Endodermal cell (in vitro differentiated cells): ENCODE measurements at places on chromosomes 13 and 19. TPM values are rescaled to one million over a fixed set of nuclear protein-coding genes. Genes with fewer than 3 reads are reported as not detected.

DNA sequence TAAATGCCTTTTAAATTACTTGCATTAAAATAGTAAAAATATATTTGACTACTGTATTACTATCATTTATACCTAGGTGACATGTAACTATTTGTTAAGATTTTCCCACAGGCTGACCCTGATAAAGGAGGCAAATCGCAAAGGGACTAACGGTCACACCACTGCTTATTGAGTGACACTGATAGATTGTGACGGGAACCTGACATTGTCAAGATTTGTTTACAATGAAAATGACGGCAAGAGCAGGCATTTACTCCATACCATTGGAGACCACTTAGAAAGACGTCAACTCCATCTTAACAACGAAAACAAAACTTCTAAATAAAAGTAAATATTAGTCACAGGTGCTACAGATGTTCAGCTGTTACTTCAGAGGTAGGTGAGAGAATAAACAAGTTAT lies 289.0 kb downstream of the DACH1 start:
- no peak for DNase-seq

DNA sequence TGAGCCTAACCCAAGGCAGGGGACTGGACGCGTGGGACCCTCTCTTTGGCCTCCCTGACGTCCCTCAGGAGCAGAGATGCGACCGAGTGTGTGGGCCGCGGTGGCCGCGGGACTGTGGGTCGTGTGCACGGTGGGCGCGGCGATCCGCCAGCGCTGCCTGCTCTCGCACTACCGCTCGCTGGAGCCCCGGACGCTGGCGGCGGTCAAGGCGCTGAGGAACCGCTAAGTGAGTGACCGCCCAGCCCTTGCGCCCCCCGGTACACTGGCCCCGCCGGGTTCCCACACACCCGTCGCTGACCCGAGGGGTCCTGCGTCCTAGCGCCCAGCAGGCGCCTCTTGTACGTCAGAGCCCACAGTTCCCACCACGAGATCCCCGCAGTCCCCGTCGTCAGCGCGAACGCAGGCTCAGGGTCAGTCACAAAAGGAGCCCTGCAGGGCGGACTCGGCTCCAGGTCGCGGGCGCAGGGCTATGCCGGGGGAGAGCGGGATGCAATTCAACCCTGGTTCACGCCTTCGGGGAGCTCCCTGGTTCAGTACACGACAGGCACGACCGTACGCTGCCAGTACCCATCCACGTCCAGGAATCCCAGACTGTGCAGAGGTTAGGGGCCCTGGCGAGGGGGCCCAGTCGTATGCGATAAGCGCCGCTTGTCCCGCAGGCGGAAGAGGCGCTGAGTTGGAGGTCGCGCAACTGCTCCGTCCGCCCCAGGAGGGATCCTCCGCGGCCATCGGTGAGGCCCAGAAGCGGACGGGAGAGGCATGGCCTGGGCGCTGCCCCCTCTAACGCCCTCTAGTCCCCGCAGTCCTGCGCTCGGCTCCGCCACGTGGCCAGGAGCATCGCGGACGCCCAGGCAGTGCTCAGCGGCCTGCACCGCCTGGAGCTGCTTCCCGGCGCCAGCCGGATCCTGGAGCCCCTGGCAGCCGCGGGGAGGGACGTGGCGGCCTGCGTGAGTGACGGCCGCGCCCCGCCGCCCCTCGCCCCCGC lies 3.6 kb upstream of the IFNL2 start:
- DNase-seq = peak; percentile 81

DNA sequence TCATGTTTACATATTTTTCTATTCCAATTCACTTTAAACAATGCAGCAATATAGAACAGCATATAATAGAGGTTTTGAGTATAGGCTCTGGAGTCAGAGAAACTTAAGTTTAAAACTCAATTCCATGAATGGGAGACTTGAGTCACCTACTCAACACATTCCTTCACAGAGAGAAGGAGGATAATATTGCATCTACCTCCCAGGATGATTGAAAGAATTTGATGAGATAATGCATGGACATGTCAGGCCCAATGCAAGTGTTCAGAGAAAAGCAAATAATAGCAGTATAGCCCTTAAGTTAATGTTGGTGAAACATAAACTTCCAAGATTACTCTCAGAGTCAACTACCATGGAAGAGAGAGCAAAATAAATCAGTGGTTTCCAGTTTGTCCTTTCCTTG lies 170.2 kb downstream of the DCLK1 start:
- DNase-seq = no peak

DNA sequence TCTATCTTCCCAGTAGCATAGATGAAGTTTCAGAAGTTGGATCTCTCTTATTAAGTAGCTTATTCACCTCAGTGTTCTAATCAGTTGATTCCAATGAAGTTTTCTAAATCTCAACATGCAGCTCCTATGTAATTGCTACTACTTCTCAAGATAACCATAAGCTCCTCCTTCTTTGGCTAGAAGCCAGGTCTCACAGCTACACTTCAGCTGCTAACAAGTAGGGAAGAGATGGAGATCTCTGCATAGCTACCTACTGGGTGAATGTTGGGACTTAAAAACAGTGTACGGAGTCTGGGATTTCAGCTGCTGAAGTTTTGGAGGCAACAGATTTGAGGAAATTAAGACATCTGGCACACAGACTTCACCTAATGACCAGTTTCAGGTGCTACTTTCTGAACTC lies 661.0 kb downstream of the SLITRK1 start:
- no peak for DNase-seq

DNA sequence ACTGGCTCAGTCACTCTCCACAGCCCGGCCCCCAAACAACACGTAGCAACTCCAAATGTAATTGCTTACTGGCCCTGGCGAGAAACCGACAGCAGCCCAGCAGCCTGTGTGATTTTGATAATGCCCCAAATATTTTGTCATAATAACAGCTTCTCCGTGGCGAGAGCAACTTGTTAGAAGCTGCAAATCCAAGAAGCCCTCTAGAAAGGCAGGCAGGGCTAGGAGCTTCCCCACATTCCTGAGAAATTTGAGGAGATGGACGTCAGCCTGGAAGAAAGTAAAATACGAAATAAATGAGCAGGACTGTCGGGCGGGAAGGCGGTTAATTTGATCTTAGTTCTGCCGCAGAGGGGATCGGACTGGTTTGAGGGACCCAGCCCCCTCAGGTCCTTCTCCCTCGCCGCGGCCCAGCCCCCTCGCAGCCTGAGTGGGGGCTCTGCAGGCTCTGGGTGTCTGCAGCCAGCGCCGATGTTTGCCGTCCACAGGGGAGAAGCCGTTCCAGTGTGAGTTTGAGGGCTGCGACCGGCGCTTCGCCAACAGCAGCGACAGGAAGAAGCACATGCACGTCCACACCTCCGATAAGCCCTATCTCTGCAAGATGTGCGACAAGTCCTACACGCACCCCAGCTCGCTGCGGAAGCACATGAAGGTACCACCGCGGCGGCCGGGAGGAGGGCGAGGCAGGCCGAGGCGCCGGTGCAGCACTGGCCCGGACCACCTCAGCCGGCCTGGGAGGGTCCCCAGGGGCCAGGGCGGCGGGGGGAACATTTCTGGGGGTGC lies 3.1 kb downstream of the ZIC2 start:
- peak; percentile 73 for DNase-seq

DNA sequence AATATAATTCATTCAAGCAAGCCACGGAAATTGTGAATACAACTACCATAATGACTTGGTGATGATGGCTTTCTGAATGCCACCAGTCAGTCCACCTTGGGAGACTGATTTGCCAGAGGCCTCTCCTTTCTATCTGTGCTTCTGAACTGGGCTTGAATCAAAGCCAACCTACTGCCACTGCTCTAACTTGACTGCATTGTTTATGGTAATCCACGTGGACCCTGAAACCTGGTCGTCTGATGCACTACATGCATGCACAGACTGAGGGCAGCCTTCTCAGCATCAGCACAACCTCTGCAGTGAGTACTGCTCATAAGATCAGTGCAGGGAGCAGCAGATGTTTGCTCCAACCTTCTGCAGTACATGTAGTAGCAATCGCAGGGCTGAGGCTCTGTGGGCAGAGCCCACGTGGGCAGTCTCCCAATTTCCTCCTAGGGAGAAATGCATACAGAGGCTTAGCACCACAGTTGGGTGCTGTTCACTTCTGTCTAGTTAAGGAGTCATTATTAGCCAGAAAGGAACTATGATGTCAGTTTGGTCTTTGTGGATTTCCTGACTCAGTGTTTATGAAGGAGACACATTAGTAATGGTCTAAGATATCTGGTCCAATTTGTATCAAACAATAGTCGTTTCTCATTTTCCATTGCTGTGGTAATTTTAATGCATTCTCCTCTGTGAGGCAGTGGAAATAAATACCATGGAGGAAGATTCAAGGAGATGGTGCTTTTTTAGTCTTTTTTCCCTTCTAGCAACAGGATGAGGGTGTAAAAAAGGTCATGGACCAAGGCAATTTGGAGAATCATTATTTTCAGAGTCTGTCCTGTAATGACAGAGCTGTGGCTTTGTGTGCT lies 82.5 kb downstream of the AKAP11 start:
- DNase-seq = no peak

The PTPRS gene
- total RNA-seq = 248 and 249 TPM in 2 replicates

DNA sequence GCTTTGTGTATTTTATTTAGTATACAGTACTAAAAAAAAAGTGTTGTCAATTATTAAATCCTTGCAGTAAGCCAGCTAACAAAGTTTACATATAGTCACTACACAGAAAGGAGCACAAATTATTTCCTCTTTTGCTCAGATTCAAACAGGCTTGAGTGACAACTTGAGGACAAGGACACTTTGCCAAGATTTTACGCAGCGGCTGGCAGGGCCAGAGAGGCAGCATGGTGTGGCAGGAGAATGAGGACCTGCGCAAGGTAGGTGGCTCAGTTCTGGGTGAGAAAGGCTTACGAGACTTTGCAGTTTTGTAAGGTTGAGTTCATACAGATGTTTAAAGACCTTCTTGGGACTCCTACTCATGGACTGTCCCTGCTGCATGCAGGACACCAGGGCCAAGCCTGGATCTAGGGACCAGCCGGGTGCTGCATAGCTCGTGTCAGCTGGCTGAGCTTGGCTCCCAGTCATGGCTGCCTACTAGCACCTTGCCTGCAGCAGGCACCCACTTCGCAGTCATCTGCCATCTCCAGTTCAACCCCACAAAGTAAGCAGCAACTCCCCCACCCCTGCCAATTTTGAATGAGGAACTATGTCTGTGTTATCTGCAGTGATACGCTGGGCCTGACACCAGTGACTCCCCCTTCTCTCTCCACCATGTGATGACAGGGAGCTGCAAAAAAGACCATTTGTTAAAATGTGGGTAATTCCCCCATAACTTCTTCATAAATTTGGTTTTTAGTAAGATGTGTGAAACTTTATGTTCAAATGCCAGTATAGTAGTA lies 3.7 kb upstream of the TUBA3C start:
- no peak for DNase-seq

GRCh38 chr13:50898338-50898737 lies 11.3 kb upstream of the RNASEH2B start:
- DNase-seq = no peak

The SIGLECL1 gene
- total RNA-seq = not detected in 3 replicates

The GRK1 gene
- total RNA-seq = 0.77 to 2.9 TPM (median 2.5 TPM) in 3 replicates

The LMTK3 gene
- total RNA-seq = 14.2 to 14.6 TPM (median 14.5 TPM) in 3 replicates

The C1QTNF9B gene
- not detected in 3 replicates for total RNA-seq

The PCDH8 gene
- total RNA-seq = 1.7 and 1.8 TPM in 2 replicates

GRCh38 chr19:58584498-58585441 lies 11.6 kb upstream of the MZF1 start:
- peak; percentile 10 for DNase-seq

The FAM216B gene
- not detected in 2 replicates for total RNA-seq

- DNase-seq = no peak
Observed at GRCh38 chr19:18931316-18932162, 9.5 kb downstream of the HOMER3 start.

The KCTD15 gene
- 54.6 and 61.8 TPM in 2 replicates for total RNA-seq

The C19orf85 gene
- total RNA-seq = 2.3 and 3.1 TPM in 2 replicates

DNA sequence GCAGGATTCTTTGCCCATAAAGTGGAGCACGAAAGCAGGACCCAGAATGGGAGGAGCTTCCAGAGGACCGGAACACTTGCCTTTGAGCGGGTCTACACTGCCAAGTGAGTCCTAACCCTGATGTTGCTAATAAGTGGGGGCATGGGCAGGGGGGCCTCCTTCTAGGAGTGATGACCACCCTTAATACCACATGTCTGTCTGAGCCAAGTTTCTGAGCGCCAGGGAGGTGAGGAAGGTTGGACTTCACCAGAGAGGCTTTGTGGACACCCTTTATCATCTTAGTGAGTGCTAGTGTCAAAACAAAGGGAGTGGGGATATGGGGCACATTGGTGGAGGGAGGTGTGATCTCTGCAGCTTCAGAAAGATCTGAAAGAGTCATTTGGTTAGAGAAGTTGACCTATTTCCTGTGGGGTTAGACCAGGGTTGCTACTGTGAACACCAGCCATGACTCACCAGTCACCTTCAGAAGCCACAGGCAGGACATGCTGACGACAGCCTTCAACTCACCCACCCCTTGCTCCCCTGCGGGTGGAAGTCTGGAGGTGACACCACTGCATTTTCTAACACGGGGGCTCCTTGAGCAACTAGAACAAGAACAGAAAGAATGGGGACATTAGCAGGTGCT lies 8.8 kb downstream of the ALOX5AP start:
- DNase-seq = no peak

GRCh38 chr13:43953370-43953769 lies 73.7 kb downstream of the LACC1 start:
- no peak for DNase-seq

- DNase-seq = no peak
Observed at GRCh38 chr19:4096049-4096892, 27.7 kb downstream of the MAP2K2 start.

GRCh38 chr13:30759748-30760147 lies 24.4 kb downstream of the ALOX5AP start:
- DNase-seq = no peak

DNA sequence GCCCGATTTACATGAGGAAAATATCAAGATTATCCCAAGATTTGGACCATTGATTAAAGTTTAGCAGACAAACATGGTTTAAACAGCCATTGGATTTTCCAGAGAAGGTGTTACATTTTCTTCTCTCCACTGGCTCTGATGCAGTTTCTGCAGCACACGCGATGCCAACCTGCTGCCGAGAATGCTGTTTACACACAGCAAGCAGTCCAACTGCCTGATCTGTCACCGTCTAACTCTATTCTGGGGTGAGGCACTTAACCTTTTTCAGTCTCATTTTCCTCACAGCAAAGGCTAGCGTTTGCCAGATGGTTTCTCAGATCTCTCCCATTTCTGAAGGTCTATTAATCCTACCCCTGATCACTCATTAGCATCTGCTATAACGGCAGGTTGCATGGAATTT lies 763.5 kb upstream of the GPC6 start:
- DNase-seq = no peak

The KLK15 gene
- not detected in 2 replicates for total RNA-seq

- peak; percentile 48 for DNase-seq
Observed at GRCh38 chr19:41435936-41436673, 3.6 kb downstream of the DMAC2 start.

DNA sequence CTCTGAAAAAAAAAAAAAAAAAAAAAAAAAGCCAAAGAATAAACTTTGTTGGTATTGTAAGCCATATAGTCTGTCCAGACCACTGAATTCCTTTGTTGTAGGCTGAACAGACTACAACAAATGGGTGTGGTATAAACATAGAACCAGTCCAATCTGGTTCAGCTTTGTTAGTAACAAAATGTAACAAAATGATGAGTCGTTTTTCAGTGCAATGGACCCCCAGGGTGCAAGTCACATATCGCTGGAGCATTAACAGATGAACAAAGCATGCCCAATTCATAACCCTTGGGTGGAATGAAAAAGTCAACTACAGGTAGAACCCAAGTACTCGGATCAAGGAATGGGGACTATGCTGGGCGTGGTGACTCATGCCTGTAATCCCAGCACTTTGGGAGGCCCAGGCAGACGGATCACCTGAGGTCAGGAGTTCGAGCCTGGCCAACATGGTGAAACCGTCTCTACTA lies 13.6 kb upstream of the FCHO1 start:
- DNase-seq = no peak

GRCh38 chr13:83620530-83621220 lies 261.6 kb downstream of the SLITRK1 start:
- DNase-seq = no peak

- no peak for DNase-seq
Observed at GRCh38 chr19:23917856-23918255, 3.2 kb downstream of the ZNF726 start.
